ENCODE measurements at places on chromosomes 1 and 21.

DNA sequence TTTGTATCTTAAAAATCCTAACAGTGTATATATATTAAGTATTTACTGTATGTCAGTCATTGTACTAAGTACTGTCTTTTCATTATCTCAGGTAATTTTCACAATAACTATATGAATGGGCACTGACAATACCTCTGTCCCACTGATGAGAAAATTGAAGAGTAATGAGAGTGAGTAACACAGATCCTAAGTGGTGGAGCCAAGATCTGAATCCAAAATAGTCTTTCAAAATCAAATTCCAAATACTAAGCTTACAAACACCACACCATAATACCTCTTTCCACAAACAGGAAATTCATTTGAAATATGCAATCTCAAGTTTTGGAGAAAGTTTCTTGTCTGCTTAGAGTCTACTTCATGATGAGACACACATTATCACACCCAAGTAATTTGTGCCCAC is 105.9 kb upstream of the EDEM3 start:
- DNase-seq, result no peak

DNA sequence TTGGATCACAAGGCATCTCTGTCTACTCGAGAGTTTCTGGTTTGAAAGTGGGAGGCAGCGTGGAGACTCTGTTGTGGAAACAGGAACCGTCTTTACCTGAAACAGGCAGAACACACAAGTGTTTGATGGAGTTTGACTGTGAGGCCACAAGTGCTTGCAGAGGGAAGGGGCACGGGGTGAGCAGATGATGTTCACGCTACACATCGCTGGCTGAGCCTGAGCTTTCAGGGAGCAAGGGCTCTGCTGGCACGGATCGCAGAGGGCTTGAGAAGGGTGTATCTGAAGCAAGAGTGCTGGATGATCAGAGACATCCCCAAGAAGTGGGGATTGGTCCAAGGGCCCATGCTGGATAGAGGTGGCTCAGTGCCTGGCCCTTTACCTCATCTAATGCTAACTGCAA is 59.3 kb downstream of the IGSF21 start:
- DNase-seq, result peak; percentile 17

DNA sequence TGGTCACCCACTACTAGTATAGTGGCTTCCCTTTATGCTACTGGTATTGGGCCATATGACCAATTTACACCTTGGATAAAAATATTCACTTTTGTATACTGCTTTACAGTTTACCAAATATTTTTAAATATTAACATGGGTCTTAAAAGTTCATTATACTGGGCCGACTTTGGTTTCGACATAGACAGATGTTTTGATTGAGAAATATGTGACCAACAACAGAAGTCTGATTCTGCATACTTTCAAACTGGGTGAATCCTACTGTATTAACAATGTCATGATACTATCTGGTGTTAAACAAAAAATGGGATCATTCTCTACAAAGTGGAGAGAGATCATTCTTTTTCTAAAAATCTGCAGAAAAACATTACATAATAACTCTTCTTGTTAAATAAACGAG is 134.8 kb downstream of the AKT3 start:
- DNase-seq, result no peak

DNA sequence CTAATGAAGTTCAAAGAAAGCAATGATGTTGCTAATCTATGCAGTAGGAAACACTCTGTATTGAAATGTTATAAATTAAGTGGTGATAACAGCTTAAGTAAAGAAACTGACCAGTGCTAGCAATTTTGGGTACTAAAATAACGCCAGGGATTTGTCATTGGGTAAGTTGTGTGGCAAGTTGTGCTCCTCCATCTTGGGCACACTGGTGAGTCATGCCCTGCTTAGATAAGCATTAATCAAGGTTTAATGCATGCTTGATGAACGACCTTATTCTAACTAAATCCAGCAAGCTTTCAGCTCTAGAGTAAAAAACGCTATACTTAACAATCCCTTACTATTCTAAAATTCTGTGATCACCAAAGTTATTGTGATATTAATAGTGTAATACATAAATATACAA is 25.2 kb downstream of the VAMP4 start:
- DNase-seq, result no peak

DNA sequence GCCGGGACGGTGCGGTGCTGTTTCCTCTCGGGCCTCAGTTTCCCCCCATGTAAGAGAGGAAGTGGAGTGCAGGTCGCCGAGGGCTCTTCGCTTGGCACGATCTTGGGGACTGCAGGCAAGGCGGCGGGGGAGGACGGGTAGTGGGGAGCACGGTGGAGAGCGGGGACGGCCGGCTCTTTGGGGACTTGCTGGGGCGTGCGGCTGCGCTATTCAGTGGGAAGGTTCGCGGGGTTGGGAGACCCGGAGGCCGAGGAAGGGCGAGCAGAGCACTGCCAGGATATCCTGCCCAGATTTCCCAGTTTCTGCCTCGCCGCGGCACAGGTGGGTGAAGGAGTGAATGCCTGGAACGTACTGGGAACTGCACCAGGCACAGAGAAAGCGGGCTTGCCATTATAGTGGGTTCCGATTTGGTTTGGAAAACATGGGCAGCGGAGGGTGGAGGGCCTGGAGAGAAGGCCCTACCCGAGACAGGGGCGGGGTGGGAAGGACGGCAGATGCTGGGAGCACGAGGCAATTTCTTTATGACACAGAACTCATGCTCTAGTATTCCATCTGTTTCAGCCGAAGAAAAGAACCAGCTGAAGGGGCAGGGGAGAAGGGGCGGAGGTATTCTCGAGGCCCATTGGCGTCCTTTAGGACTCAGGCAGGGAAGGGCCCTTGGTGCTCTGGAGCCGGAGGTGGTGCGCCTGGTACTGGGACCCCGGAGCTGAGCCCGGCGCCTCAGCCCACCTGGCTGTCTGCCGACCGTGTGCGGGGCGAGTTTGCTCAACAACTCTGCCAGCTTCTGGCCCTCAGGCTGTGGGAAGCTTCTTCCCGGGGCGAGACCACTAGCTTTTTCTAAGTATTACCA is 960 bp downstream of the PCSK9 start:
- DNase-seq, result no peak
